Pons (tissue), 1 donor: ENCODE measurements at places on chromosomes 16 and 17.

- no peak for DNase-seq
Measured at GRCh38 chr17:43530288-43531081, 15.7 kb downstream of the ETV4 start.

DNA sequence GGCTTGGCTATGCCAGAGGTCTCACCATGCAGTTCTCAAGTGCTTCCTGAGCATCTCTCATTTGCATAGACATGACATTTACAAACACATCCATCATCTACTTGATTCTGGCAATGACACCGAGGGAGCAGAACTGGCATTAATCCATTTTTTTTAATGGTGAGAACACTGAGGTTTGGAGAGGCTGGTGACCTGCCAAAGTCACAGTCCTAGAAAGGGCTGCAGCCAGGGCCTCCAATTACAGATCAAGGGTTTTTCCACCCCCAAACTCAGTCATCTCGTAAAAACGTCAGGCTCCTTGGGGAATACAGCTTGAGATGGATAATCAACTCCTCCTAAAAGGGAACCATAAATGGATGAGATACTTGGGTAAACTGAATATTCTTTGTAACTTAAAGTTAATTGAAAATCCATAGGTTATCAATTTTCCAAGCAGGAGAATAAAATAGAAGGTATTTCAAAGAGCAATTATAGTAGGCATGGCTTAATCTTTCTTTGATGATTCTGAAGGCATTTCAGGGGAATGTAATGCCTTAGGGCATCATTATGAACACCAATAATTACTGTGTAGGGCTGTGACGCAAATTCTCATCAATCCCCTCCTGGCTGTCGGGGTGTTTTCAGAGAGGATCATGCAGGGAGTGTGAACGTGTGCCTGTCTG, 9.4 kb upstream of the MEOX1 start:
- peak; percentile 13 for DNase-seq

DNA sequence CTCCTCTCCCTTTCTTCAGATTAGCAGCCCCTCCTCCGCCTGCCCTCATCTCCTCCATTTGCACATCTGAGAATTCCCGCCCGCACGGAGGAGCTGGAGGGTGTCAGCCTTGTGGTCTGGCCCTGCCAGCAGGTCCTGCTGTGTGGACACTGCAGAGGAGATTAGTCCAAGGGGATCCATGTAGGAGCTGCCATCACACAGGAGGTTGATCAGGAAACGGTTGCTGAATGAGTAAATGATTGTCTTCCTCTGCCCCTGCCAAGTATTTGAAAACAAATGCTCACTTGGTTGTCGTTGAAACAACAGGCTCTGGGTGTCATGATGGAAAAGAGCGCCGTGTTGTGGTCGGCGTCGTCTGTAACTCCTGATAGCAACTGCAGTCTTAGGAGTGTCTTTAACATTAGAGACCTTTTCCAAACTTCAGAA, 63.8 kb upstream of the CHMP6 start:
- no peak for DNase-seq

GRCh38 chr17:32731556-32732295, 145.2 kb downstream of the MYO1D start:
- no peak for DNase-seq

DNA sequence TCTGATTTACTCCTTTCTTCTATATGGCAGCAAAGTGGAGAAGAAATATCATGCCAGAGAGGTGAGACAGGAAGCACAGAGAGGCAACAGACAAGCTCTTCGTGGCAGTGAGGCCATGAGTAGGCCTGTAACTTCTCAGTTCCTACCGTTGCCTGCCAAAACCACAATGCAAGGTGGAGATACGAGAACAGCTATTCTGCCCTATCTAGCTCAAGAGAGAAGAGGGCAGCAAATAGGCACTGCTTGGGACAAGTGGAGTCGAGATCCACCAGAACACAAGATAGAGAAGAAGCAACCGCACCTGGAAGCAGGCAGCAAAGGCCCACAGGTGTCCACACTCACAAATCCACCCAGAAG, 24.8 kb downstream of the RANBP10 start:
- no peak for DNase-seq

DNA sequence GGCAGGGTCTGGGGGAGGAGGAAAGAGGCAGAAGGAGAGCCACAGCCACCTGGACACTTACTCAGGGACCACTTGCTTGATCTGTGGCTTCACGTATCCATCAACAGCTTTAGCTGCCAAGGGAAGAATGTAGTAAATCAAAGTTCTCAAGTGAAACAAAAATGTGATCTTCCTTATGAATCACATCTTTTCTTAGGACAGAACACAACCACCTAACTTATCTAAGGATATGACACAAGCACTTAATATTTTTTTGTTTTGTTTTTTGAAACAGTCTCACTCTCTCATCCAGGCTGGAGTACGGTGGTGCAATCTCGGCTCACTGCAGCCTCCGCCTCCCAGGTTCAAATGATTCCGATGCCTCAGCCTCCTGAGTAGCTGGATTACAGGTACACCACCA, 8.4 kb upstream of the GHDC start:
- no peak for DNase-seq

GRCh38 chr16:67666032-67666551, 458 bp downstream of the ENKD1 start:
- no peak for DNase-seq

- no peak for DNase-seq
Measured at GRCh38 chr16:70349783-70350182, 3.1 kb downstream of the DDX19A start.

DNA sequence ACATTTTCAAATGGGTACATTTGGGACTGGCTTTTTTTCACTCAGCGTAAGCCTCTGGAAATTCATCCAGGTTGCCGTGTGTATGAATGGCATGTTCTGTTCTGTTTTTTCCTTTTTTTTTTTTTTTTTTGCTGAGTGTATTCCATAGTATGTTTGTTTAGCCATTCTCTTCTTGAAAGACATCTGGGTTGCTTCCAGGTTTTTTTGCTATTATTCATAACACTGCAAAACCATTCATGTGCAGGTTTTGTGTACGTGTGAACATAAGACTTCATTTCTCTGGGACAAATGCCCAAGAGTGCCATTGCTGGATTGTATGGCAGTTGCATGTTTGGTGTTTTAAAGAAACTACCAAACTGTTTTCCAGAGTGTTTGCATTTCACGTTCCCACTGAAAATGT, 335.9 kb upstream of the TNRC6C start:
- DNase-seq = no peak

DNA sequence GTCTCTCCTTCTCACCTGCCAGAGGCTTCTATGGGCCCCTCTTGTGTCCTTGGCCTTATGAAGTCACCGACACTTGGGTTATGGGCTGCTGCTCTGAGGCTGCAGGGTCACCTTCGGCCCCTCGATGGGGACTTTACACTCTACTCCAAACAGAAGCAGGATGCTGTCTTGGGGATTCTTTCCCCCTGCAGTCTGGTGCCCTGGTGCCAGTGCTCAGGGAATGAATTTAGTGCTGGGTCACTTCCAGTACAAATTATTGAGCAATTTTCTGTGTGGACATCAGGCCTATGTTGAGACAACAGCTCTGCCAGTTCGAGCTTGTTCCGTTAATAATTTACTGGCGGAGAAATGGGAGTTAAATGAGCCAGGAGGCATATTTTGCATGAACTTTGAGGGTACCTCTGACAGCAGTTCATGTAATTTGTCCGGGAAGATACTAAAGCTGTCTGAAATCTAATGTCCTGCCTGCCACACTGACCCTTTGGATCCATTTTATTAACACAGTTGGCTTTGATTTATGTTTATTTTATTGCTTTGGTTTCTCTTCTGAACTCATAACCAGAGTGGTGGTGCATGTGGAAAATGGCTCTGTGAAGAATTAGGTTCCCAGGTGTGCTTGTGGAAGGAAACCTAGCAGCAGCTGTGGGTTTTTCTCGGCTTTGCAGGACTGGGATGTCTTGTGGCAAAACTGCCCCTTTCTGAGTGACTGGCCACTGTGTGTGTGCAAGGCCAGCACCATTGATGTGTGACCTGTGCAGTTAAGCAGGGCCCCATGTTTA, 34.1 kb upstream of the DHX8 start:
- DNase-seq = no peak

DNA sequence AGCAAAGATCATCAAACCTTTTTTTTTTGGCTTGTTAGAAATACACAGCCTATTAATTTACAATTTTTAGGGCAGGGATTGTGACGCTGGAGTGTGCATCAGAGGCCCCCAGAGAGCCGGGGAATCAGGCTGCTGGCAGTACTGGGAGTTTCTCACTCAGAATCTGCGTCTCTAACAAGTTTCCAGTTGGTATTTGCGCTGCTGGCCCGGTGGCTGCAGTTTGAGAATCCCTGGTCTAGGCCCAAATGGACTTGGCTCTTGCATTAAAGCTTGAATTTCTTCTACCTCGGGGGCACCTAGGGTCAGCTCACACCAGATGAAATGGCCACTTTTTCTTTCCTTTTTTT, 150.9 kb upstream of the CIBAR2 start:
- no peak for DNase-seq

- no peak for DNase-seq
Measured at GRCh38 chr16:85074225-85074914, 37.9 kb downstream of the CIBAR2 start.
